T-helper 17 cell (primary cell): ENCODE measurements at places on chromosomes 2 and 18. TPM values are rescaled to one million over a fixed set of nuclear protein-coding genes. Genes with fewer than 3 reads are reported as not detected.

DNA sequence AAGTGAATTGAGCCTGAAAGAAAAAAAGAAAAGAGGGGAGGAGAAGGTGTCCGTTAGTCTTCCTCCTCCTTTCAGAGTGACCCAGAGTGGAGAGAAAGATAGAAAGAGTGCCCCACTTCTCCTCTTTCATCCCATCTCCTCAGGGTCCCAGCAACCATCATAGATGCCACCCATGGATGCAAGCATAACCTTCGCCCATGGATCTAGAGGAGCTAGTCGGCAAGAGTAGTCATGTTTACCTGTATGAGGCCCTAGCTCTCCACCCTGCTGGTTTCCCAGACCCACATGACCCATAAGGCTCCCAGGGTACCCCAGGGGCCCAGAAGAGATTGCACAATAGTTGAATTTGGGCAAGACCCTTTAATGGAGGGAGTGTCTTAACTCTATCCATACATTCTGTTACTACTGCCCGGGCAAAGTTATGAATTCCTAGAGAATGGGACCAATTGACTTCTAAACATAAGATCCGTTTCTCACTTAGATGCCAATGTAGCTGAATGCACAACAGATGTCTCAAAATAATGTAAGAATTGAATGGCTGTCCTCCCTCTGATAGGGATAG, 56.1 kb upstream of the CDCA7 start:
- H3K27me3 ChIP-seq: no peaks in the 10 kb centered on the region
- no peaks in the 10 kb centered on the region for H3K4me1 ChIP-seq
- no peak overlapping the region for H3K27ac ChIP-seq
- DNase-seq: no peak
- H3K36me3 ChIP-seq: no peaks in the 10 kb centered on the region

GRCh38 chr2:7866825-7867224, 815.0 kb upstream of the ID2 start:
- H3K27me3 ChIP-seq: no peaks in the 10 kb centered on the region
- H3K36me3 ChIP-seq: no peaks in the 10 kb centered on the region
- no peak overlapping the region for H3K27ac ChIP-seq
- H3K4me1 ChIP-seq: peaks cover 2% of the 10 kb centered on the region
- DNase-seq: no peak

DNA sequence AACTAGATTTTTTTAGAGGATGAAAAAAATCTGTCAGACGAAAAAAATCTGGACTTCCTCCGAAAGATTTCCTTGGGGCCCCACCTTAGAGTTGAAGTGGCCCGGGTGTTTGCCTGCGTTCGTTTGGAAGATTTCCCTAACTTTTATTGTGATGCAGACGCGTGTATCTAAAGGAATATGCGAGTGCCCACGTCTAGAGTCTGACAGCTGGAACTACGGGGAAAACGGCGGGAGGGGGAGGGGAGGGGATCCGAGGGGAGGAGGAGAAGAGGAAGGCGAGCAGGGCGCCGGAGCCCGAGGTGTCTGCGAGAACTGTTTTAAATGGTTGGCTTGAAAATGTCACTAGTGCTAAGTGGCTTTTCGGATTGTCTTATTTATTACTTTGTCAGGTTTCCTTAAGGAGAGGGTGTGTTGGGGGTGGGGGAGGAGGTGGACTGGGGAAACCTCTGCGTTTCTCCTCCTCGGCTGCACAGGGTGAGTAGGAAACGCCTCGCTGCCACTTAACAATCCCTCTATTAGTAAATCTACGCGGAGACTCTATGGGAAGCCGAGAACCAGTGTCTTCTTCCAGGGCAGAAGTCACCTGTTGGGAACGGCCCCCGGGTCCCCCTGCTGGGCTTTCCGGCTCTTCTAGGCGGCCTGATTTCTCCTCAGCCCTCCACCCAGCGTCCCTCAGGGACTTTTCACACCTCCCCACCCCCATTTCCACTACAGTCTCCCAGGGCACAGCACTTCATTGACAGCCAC, 2.4 kb upstream of the SP9 start:
- DNase-seq: no peak
- peak overlapping the region; percentile 86 for H3K27ac ChIP-seq
- H3K4me3 ChIP-seq: peak overlapping the region; percentile 80
- H3K4me1 ChIP-seq: peaks cover 32% of the 10 kb centered on the region

DNA sequence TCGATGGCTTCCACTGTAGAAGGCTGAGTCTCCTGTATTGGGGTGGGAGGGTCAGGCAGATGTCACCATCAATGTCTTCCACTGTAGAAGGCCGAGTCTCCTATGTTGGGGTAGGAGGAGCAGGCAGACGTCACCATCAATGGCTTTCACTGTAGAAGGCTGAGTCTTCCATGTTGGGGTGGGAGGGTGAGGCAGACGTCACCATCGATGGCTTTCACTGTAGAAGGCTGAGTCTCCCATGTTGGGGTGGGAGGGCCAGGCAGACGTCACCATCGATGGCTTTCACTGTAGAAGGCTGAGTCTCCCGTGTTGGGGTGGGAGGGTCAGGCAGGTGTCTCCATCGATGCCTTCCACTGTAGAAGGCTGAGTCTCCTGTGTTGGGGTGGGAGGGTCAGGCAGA, 117.5 kb upstream of the TPO start:
- H3K27ac ChIP-seq: no peak overlapping the region
- H3K4me1 ChIP-seq: peaks cover 5% of the 10 kb centered on the region
- no peak overlapping the region for H3K4me3 ChIP-seq
- DNase-seq: no peak
- H3K36me3 ChIP-seq: no peaks in the 10 kb centered on the region

DNA sequence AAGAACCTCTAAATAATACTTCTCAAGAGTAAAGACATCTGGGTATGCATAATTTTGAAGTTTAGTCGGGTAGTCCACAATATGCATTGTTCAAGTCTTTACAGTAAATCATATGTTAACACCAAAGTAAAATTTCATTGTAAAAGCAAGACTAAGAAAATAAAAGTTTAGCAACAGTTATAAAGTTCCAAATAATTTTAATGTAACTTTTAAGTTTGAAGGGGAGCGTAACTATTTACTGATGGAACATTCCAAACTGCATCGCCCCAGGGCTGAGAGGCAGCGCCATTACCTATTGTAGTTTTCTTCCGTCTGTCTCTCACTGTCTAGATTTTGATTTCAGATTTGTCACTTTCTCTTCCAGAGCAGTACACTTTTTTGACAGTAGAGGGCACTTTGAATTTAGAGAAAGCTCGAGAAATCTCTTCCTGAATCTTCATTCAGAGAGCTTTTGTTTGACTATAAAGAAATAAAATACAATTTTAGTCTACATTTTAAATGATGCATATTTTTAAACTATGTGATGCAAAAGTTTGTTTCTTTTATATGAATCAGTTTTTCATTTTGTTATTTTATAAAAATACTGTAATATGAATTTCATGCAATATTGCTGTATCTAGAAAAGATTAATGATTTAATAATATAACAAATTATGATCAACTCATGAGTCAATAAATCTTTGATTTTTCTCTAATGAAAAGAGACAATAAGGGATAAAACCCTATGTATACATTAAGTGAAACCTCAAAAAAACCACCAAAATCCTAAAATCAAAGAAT, 389.8 kb downstream of the FIGN start:
- no peak for DNase-seq
- peaks cover 15% of the 10 kb centered on the region for H3K27me3 ChIP-seq
- no peaks in the 10 kb centered on the region for H3K36me3 ChIP-seq
- H3K4me1 ChIP-seq: peaks cover 2% of the 10 kb centered on the region
- no peak overlapping the region for H3K27ac ChIP-seq

ZEB2 gene
- 49.5 TPM for total RNA-seq

DNA sequence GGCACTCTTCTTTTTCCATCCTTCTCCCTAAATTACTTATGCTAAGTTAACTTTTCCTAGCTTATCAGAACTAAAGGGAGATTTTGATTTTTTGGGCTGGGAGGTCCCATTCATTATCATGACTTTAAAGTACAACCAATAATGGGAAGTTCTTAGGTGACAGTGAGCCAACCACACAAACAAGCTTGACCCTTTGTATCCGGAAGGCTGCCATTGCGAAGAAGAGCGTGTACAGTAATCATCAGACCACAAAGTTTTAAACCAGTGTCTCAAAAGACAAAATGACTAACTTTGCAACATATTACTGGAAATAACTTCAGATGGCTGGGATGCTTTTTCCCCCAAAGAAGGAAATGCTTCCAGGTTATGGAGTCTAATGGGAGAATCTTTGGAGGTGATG, 298.1 kb downstream of the TGIF1 start:
- H3K27ac ChIP-seq: no peak overlapping the region
- H3K27me3 ChIP-seq: peaks cover 13% of the 10 kb centered on the region
- DNase-seq: no peak
- no peak overlapping the region for H3K4me3 ChIP-seq
- no peaks in the 10 kb centered on the region for H3K4me1 ChIP-seq

- H3K4me3 ChIP-seq: peak overlapping the region; percentile 62
- H3K36me3 ChIP-seq: no peaks in the 10 kb centered on the region
- peak overlapping the region; percentile 68 for H3K27ac ChIP-seq
- H3K4me1 ChIP-seq: peaks cover 22% of the 10 kb centered on the region
- no peak for DNase-seq
These were observed 354.2 kb upstream of the ACVR2A start for GRCh38 chr2:147490401-147491261.

- H3K27ac ChIP-seq: no peak overlapping the region
- H3K4me1 ChIP-seq: peaks cover 13% of the 10 kb centered on the region
- no peak for DNase-seq
- H3K36me3 ChIP-seq: no peaks in the 10 kb centered on the region
- peaks cover 5% of the 10 kb centered on the region for H3K27me3 ChIP-seq
These were observed 4.9 kb downstream of the SPEG start for GRCh38 chr2:219439506-219439905.

DNA sequence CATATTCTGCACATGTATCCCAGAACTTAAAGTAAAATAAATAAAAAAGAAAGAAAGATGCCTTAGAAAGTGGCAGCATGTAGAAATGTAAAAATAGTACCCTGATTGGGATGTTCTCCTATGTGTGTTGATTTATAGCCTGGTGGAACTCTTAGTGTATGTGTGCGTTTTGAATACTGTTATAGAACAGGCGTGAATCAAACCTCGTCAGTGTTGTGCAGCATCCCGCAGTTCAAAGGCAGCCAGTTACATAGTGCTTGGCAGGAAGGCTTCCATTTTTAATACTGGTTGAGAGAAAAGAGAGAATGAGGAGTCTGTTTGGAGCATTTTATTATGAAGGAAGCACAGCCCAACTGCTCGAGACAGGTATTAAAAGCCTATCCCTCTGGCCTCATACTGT, 49.4 kb downstream of the TANC1 start:
- H3K4me1 ChIP-seq: no peaks in the 10 kb centered on the region
- H3K27me3 ChIP-seq: no peaks in the 10 kb centered on the region
- no peak for DNase-seq
- H3K36me3 ChIP-seq: no peaks in the 10 kb centered on the region
- no peak overlapping the region for H3K27ac ChIP-seq
- H3K4me3 ChIP-seq: no peak overlapping the region
